ENCODE measurements at places on chromosomes 7 and 10. TPM values are rescaled to one million over a fixed set of nuclear protein-coding genes. Genes with fewer than 3 reads are reported as not detected.

Gene HOXA6
- total RNA-seq = 1.9 TPM

Gene NEUROG3
- total RNA-seq = not detected

Gene INTS1
- 69.3 TPM for total RNA-seq

Gene ZNF680
- 2.6 TPM for total RNA-seq

Gene OAT
- 67.2 TPM for total RNA-seq

Gene NEUROD6
- total RNA-seq = not detected

Gene SPDYE1
- total RNA-seq = not detected

Gene PRDX3
- total RNA-seq = 302 TPM

Gene RNLS
- total RNA-seq = 9.4 TPM

Gene AGR2
- total RNA-seq = 104 TPM

Gene TMEM196
- total RNA-seq = not detected

Data from A549 treated with ZK216348 at 1 μM for 4 hours (cell line).